ENCODE measurements at places on chromosomes 12 and 14.
A peak's percentile ranks its signal among the peaks of the same experiment; 100 is the strongest.

DNA sequence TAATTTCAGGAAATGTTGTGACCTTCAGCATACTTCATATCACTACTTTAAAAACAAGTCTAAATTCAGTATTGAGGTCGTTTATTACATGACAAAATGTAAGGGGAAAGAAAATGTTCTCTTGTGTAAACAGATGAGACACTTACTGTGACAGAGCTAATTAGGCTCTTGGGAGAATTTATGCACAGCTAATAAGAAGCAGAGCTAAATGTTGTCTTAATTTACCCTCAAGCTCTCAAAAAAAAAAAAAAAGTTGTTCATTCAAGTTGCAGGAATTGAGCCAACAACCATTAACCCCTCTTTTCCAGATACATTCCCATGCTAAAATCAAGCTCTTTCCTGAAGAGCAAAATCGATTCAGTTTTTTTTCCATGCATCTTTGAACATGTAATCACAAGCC lies 1419.4 kb downstream of the FSCB start:
- DNase-seq = peak; percentile 67

DNA sequence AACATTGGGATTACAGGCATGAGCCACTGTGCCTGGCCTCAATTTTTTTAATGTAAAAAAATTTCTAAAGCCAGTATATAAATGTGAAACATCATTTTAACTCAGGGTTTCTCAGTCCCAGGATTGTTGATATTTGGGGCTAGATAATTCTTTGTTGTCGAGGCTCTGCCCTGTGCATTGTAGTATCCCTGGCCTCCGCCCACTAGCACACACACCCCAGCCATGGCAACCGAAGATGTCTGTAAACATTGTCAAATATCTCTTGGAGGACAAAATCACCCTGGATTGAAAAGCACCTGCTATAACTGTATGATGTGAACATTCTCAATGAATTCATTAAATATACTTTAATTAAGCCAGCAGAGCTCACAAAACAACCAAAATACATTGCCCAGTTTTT lies 8.4 kb upstream of the CIT start:
- no peak for DNase-seq

DNA sequence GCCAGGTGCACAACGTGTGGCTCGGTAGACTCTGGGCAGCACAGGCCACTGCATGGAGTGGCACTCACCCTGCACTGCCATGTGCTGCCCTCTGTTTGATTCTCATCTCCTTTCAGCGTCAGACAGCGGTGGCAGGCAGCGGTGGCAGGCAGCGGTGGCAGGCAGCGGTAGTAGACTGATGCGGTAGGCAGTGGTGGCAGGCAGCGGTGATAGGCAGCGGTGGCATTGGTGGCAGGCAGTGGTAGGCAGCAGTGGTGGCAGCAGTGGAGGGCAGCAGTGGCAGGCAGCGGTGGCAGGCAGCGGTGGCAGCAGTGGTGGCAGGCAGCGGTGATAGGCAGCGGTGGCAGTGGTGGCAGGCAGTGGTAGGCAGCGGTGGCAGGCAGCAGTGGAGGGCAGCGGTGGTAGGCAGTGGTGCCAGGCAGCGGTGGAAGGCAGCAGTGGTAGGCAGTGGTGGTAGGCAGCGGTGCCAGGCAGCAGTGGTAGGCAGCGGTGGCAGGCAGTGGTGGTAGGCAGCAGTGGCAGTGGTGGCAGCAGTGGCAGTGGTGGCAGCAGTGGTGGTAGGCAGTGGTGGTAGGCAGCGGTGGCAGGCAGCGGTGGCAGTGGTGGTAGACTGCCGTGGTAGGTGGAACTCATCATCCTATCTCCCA lies 6.0 kb upstream of the MEG3 start:
- DNase-seq = no peak

- no peak for DNase-seq
Measured at GRCh38 chr14:61308198-61308597, 13.2 kb upstream of the PRKCH start.

- no peak for DNase-seq
Measured at GRCh38 chr12:124733086-124733485, 130.6 kb downstream of the SCARB1 start.

Measured in NCI-H1436 treated with DMSO at 0.1 percent for 48 hours (cell line).